Kasumi-1 (cell line): ENCODE measurements at places on chromosomes 13 and 19.

GRCh38 chr13:33004511-33004910 lies 11.7 kb upstream of the KL start:
- no peak for DNase-seq

- DNase-seq = no peak
Observed at GRCh38 chr13:43985422-43986072, 105.8 kb downstream of the LACC1 start.

- DNase-seq = peak; percentile 50
Observed at GRCh38 chr13:31950111-31950815, 81.3 kb upstream of the FRY start.

- no peak for DNase-seq
Observed at GRCh38 chr13:104953588-104953987, 1581.9 kb downstream of the EFNB2 start.

GRCh38 chr19:46542428-46543230 lies 47.0 kb upstream of the PNMA8B start:
- peak; percentile 83 for DNase-seq

DNA sequence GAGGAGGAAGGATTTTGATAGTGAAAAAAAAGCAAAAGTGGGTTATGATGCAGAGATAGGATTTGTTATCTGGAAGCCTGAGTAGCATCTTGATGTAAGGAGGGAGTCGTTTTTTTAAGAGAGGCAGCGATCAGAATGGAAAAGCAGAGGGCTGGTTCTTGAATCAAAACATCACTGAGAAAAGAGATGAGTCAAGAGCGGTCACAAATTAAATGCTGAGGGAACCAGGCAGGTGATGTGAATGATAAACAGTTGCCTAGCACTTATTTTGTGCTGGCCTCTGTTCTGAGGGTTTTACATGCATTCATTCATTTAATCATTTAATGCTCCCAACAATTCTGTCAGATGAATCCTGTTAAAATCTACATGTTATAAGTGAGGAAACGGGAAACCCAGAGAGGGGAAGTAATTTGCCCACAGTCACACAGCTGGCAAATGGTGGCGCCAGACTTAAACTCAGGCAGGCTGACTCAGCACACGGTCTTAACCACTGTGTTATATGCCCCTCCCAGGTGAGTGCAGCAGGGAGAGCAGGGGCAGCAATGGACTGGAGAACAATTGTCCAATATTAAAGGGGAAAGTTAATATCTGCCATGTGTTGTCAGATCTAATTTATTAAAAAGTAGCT lies 21.4 kb downstream of the SIGLECL1 start:
- DNase-seq = peak; percentile 33

GRCh38 chr19:35042056-35042730 lies 672 bp downstream of the HPN start:
- no peak for DNase-seq

- DNase-seq = no peak
Observed at GRCh38 chr19:16143399-16144215, at the start of gene HSH2D. TSS of gene HSH2D (plus strand) at chr19:16143685. CDS start at chr19:16148751, 5,066 bp downstream.

- no peak for DNase-seq
Observed at GRCh38 chr19:3054265-3054971, 7.9 kb downstream of the TLE5 start.

DNA sequence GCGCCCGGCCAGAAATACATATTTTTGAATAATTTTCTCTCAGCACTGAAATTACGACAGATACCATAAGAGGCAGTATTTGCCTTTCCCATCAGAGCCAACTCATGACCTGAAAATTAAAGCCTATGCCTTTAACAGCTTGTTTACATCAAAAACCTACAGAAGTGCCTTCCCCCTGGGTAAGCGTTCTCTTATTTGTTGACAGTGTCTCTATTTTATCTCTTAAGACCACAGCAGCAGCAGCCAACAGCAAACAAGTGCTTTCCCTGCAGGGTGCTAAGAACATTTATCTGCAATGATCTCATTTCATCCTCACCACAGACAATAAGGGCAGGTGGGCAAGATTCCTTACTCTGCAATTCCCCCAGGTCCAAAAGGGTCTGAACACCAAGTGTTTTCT lies 6.0 kb downstream of the AKAP8L start:
- DNase-seq = no peak
